Ureter (tissue), 1 donor: ENCODE measurements at places on chromosomes 3 and 15. TPM values are rescaled to one million over a fixed set of nuclear protein-coding genes. Genes with fewer than 3 reads are reported as not detected.

Gene MFGE8
- 165 TPM for total RNA-seq

DNA sequence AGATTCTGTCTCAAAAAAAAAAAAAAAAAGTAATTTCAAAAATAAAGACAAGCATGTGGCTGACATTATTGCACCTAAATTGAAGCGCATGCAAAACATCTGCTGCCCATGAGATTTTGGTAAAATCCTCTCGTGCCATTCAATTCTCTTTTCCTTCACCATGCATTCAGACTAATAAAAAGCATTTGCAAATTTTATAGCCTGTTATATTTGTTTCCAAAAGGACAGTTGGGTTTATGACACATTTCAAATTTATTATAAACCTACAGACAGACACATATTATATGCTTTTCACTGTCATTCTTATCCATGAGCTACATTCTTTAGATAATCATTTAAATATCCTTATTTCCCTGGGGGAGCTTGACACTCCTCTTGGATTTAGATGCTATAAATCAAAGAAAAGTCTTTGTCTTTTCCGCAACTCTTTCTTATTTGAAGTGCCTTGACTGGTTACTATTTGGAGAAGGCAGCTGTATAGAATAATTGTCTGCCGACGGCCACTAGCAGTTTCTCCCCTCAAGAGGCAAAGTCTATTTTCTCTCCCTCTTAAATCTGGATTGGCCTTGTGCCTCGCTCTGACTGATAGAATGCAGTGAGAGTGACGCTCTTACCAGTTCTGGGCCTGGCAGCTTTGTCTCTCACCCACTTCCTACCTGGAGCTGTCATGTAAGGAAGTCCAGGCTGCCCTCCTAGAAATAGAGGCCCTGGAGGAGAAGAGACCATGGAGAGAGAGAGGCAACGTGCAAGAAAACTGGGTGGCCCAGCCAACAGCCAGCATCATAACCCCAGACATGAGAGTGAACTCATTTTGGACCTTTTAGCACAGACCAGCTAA, 6.8 kb upstream of the LRIG1 start:
- no peak for DNase-seq

Gene ALS2CL
- 64.5 TPM for total RNA-seq

DNA sequence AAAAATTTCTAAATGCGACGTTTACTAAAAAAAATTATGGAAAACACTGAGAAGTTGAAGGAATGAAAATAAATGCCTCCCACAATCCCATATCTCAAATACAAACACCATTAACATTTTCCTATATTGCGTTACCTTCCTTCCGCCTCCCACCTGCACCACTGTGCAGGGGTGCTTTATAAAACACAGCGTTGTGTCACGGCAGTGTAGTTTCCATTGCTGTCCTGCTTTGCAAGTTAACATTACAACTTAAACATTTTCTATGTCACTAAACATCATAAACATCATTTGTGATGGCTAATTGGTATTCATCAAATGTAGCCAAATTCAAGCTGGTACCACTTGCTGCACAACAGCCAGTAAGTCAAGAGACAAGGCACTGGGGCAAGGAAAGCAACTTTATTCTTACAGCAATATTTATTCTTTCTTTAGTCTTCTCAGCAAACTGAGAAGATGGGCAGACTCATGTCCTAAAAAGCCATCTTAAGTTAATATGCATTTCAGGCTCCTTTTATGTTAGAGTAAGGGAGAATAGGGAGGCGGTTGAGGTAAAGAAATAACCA, 12.3 kb upstream of the FETUB start:
- DNase-seq, result no peak

Gene KBTBD13
- 0.18 TPM for total RNA-seq

DNA sequence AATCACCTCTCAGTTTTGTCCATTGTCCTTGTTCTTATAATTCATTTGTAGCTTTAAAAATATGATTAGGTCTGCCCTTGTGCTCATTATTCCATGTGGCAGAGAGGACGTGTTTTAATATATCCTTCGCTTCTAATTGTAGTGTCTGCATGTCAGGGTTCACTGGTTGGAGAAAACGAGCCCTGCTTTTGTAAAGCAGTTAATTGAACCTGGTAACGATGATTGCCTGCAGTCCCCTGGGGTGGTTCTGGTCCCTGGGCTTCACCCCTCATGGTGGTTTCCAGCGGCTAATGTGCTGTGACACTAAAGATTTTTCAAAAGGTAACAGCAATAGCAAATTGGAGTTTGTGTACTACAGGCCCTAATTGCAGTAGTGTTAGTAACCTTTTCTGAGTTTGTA, 299.6 kb downstream of the CACNA2D3 start:
- no peak for DNase-seq

- no peak for DNase-seq
Observed at GRCh38 chr15:25735550-25736384, 127.4 kb downstream of the ATP10A start.

- DNase-seq, result no peak
Observed at GRCh38 chr3:110262896-110263295, 808.7 kb upstream of the NECTIN3 start.

DNA sequence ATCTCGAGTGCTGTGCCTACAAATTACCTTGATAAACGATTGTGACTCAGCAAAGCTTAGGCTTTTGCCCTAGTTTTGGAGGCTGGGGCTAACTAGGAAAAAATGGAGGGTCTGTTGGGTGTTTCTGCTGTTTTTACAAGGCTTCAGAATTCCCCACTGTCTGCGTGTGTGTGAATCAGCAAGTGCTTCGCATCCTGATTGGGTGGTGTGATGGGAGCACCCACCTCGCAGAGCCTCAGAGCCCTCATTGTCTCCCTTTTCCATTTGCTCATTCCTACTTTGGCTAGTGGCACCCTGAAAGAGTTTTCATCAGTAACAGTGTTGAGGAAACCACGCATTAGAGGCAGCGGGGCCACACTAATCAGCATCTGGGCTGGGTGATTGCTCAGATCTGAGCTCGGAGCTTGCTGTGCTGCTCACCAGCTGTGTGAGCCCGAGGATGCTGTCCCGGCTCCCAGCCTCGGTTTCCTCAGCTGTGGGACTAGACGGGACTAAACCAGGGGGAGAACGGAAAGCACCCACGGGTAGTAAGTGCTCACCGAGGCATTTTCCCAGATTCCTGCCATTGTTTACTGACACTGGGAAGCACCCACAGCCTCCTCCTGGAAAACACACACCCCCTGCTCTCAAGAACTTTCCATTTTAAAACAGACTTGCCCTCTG, 40.6 kb downstream of the GOLGA8S start:
- DNase-seq, result no peak

Gene VWA5B2
- total RNA-seq, result not detected

Gene CFAP100
- not detected for total RNA-seq

Gene TMEM40
- total RNA-seq, result 63.3 TPM

Gene ATP13A4
- 2.1 TPM for total RNA-seq

Gene CKMT1A
- 32.8 TPM for total RNA-seq

GRCh38 chr3:166955201-166955939, 424.7 kb downstream of the ZBBX start:
- no peak for DNase-seq

DNA sequence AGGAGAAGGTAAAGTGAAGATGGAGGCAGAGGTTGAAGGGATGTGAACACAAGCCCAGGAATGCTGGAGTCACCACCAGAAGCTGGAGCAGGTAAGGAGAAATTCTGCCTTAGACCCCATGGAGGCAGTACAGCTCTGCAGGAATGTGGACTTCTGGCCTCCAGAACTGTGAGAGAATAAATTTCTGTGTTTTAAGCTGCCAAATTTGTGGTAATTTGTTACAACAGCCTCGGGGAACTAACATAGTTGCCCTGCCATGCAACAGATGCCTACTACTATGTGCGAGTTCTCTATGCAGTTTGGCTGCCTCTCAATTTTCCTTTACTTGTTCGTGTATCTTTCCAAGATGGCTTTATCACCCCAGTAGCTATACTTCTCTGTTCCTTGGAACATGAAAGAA, 394.1 kb downstream of the TUSC7 start:
- DNase-seq, result no peak

DNA sequence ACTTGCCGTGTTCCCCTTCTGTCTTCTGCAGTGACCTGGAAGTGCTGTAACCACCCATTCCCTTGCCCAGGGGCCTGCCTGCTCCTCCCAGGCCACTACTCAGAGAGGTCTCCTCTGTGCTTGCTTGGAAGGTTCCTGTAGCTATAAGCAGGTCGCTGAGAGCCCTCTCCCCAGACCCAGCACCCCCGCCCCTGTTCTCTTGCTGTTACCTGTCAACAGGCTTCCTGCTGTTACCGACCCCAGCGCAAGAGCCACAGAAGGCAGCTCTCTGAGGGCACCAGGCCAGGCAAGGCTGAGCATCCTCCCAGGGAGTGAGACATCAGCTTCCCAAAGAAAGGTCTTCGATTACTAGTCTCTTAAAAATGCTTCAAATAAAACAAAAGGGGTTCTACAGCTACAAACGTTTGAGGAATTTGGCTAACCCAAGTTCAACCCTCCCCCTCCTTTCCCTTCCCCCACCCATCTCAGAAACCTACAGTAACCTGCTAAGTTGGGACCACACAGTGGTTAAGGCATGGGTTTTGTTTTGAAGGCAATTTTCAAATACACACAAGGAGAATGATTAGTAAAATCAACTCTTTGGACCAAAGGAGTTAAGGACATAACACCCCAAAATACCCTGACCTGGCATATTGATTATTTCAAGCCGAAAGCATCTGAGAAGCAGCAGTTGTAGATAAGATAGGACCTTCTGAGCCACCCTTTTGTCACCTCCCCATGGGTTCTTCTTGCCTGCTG, 74.9 kb upstream of the MFGE8 start:
- DNase-seq, result no peak

DNA sequence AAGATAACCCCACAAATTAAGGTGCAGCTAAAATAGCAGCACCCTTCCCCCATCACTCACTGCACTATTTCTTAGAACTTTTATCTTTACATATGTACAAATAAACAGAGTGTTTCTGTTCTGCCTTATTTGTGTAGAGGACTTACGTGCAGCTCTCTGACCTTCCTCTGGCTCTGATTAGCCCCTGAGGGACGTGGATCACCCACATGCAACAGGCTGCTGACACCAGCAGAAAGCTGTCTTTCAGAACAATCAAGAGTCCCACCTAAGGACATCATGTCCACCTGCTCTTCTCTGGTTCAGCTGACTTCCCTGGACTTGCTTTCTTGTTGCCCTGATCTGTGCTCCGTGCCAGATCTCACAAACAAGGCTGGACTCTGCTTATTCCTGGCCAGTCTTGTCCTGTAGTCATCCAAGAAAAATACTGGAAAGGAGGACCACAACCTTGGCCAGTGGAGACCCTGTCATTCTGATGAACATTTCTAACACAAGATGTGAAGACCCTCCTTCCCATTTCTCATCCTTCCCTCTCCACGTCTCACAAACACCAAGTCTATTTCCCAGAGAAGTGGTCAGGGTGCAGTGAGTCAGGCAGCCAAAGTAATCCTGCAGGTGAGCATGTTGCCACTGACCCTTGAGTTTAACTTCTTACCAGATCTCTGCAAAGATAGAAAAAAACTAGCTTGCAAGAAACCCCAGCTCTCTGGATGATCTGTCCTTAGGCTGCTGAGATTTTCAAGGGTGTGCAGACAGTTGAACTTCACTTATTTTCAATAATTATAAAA, 243.6 kb upstream of the ICE2 start:
- DNase-seq, result no peak

DNA sequence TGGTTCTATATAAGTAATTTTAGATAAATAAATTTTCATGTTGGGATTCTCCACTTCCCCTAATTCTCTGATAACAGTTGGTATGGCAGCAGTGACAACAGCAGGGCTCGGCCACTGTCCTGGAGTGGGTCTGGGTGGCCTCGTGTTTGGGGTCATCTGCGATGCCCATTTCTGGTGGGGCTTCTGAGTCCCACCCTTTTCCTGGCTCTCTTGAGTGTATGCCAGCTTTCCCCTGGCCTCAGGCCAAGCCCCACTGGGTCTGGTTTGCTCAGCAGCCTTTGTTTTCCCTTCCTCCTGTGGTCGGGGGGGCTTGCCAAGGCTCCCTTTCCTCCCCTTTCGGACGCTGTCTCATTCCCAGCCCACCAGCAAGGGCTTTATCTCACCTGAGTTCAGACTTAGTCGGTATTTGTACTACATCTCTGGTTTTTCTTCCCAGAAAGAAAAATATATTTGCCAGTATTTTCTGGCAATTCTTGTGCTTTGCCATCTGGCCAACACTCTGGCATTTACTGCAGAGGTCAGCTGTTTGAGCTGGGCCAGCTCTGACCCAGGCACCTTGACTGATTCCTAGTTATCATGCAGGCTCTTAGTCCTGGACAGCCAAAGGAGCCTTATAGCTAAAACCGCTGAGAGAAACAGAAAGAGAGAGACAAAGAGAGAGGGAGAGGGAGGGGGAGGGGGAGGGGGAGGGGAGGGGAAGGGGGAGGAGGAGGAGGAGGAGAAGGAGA, 35.2 kb downstream of the MYZAP start:
- no peak for DNase-seq

- no peak for DNase-seq
Observed at GRCh38 chr15:69015591-69015990, 1.1 kb downstream of the NOX5 start.

DNA sequence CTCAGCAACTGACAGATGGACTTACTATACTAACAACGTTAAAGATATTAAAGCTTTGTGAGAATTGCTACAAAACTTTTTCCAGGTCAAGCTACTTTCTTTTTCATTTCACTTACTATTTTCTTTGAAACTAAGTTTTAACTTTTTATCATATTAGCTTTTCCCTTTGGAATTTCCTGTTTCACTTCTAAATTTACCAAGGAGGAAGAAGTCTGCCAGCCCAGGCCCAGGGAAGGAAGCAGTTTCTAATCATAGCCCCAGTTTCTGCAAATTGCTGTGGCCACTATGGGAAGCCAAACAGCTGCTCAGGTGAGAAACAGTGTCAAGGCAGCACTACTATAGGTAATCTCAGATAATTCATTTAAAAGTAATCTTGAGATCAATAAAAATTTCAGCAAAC, 18.4 kb downstream of the CYFIP1 start:
- DNase-seq, result no peak

- no peak for DNase-seq
Observed at GRCh38 chr15:43919540-43920253, 92.9 kb downstream of the WDR76 start.

DNA sequence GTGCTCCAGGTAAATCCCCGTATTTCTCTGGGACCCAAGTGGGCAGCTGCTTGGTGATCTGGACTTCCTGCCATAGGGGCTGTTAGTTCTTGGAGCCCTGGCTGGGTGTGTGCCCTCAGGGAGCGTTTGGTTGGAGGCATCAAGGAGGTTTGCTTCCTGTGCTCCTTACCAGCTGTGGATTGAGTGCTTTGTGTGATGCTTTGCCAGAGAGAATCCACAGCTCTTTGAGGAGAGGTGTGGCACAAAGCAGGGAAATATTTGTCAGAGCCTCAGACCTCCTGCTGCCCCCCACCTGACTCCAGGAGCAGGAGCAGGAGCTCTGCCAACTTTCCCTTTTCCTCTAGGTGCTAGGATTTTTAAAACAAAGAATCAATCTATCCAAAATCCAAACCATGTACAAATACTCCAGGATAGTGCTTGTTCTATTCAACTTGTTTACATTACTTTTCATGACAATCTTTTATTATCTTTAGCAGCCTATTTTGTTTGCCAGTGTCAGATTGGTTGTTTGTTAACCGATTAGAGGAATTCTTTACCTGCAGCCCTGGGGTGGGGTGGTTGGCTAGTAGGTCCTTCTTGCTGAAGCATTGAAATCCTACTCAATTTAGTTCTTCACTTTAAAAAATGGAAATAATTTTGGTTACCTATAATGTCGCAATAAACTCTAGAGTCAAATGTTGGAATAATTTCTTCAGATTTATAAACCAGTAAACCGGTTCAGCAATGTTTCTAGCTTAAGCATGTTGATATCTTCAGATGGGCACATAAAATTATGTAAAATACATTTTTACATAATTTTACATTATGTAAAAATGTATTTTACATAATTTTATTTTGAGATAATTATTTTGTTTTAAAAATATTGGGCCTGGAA, 2.5 kb downstream of the CTDSPL start:
- no peak for DNase-seq

Gene ZMYND10
- total RNA-seq, result 0.26 TPM

Gene GUCA1C
- total RNA-seq, result not detected
